ENCODE measurements at places on chromosomes 2 and 18.

DNA sequence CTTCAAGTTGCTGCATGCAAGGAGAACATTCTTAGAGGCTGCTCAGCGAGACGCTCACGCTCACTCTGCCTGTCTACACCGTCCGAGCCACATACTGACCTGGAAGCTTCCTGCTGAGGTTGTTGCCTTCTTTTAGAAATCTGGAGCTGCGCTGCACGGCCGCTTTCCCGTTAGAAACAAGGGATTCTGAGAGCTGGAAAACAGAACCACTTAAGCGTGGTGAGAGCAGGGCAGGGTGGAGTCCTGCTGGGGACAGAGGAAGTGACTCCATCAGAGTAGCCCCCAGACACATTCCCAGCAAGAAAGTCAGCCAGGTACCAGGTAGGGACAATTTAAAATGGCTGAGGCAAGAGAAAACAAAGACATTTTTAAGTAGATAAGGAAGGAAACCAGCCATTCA, 135.2 kb downstream of the LAMA1 start:
- no peak for DNase-seq

GRCh38 chr2:242063850-242064249, 194.3 kb downstream of the RTP5 start:
- DNase-seq = no peak

GRCh38 chr2:12804091-12804856, 87.5 kb downstream of the TRIB2 start:
- DNase-seq = no peak

DNA sequence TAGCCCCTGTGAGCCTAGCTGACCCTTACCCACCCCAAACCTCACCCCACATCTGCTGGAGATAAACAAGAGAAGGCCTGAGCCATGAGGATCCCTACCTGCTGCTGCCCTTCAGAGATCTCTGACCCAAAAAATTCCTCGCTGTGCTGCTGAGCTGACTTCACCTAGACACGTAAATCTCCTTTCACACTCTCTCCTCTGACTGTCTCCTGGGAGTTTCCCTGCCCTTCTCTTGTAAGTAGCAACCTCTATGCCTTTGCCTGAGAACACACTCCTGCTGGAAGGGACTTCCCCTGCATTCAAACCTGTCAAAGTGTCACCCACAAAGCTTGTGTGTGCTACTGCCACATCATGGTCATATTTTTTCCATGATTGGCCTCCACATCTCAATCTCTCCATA, 134.2 kb upstream of the NOL4 start:
- no peak for DNase-seq

DNA sequence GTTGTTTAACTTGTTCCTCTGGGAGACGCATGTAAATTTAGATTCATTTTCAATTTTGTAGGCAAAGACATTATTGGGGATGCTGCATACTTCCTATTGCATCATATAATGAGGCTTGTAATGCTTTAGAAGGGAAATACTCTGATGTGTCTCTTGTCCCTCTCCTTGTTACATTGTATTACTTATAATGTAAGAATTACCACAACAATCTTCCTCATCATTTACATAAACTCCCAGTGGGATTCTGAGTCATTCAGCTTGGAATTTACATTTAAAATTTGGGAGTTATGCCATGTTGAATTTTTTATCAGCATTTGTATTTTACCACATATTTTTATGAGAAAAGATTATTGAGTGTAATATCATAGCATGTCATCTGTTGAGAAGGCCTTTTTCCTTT, 963.4 kb upstream of the NRXN1 start:
- no peak for DNase-seq

- no peak for DNase-seq
Observed at GRCh38 chr2:39419282-39420223, 17.5 kb downstream of the MAP4K3 start.

DNA sequence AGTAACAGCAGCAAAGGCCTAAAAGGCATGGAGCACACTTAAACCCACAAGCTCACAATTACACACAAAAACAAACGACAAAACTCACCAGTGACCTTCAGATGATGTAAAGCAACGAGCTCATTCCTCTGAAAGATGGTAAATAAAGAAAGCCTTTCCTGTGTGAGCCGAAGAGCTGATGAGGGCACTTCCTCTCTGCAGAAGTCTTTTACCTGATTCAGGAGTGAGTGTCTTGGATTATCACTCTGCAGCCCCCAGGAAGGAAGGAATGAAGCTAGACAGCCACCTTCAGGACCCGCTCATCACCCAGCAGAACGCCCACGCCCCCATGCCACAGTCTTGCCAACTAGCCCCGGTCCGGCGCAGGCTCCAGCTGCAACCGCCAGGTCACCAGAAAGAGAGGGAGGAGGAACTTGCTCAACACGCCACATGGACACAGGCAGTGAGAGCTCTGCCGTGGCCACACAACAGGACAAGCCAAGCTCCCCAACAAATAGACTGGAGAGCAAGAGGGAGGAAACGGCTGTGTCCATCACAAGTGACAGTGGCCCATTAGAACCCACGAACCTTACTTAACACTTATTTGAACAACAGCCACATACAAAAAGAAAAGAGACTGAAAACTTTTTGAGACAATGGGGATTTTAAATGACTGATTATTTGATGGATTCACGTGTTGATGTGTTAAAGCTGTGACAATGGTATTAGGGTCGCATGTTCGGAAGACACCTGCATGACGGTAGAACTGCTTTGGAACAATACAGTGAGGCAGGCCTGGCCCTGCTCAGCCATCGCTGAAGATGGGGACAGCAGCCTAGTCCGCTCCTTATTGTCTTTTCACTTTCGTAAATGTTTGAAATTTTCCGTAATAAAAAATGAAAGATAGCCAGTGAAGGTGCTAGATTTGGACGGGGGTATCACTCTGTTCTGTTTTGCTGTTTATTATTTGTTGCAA, 127.3 kb downstream of the HDAC4 start:
- no peak for DNase-seq

GRCh38 chr2:172655838-172656573, 79.6 kb upstream of the RAPGEF4 start:
- no peak for DNase-seq

DNA sequence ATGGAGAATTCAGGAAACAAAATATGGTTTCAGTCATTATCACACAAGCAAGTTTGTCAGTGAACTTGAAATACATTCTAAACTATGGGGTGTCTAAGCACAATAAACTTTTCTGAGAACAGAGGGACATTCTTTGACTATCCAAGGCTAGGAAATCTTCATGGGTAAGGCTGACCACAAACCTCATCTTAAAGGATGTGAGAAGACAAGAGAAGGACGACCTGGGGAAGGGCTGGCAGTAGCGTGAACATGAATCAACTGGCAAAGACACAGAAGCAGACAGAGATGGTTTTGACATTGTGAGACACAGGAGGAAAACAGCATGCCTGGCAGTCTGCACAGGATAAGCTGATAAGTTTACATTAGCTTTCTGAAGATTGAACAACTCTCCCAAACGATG, 752.4 kb upstream of the SLC8A1 start:
- DNase-seq = no peak

GRCh38 chr2:202114795-202115194, 41.7 kb downstream of the KIAA2012 start:
- DNase-seq = no peak

- DNase-seq = no peak
Observed at GRCh38 chr2:134630504-134631159, 88.2 kb downstream of the TMEM163 start.

GRCh38 chr2:200356321-200356720, 49.8 kb downstream of the SPATS2L start:
- DNase-seq = no peak

DNA sequence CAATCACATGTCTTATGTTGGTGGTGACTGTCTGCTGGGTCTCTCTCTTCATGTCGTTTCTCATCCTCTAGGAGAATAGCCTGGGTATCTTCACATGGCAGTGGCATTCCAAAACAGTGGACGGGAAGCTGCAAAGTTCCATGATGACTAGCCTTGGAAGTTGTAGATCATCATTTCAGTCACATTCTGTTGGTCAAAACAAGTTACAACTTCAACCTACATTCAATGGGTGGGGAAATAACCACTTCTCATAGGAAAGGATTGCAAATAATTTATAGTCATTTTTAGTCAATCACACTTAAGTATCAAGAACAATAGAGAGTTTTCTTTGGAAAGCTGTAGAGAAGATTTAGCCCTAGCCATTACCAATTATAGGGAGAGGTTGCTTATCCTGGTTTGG, 395.0 kb upstream of the CDH2 start:
- no peak for DNase-seq

DNA sequence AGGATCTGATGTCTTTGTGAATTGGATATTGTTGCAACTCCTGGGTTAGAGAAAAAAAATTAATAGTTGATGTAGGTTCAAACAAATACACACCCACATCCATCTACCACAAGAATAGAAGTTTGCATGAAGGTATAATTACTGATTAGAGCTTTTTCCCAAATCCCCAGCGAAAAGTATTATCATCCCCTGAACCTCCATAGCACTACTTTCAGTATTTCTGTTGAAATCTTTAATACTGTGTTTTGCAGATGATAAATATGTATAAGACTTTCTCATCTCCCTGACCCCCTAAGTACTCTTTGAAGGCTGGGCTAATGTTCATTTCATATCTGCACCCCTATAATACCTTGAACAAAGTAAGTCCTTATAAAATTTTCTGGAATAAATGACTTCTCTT, 6.4 kb downstream of the FN1 start:
- DNase-seq = no peak

DNA sequence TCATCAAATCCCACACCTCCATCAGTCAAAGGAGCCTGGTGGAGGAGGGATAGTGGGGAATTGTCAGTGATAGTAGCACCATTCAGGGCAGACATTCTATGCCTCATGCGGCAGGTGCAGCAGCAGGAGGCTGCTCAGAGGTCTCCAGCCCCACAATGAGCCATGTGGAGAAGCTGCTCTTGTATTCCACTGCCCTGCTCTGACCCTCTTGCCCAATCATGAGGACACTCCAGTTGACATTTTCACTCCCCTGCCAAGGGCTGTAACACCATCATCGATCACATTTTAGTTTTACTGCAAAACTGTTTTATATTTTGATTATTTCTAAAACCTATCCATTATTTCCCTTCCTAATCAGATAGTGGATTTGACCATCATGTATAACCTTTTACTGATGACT, 487.6 kb upstream of the KLHL29 start:
- no peak for DNase-seq

DNA sequence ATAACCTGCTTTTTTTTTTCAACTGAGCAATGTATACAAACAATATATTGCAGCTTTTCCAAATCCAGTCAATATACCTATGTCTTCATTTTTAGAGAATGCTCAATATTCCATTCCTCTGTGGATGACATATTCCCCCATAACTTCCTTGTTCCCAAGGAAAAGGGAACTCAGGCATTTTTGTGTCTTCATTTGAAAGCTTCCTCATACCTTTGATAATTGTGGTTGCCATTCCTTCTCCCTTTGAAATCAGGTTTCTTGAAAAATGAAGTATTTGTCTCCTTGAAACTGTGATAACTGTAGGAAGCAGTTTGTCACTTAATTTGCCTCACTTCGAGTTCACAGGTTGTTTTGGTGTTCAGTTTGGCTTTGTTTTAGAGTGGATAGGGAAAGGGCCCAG, 13.5 kb downstream of the ELAC1 start:
- DNase-seq = no peak

DNA sequence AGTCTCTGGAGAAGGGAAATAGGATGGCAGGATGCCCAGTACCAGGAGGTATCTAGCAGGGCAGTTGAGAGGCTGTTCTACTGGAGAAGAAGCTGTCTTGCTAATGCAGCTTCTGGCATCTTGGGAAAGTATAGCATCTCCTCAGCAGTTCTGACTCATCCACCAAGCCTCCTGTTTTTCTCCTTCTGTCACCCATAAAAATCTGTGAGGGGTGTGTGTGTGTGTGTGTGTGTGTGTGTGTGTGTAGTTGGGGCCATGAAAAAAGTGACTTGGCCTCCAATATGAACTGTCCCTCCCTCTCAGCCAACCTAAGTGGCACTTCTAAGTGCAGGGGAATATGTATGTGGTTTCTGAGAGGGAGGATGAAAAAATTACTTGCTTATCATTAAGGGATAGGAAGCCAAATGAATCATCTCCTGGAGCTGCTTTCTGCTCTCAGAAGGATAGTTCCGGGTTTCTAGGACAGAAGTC, 83.9 kb downstream of the CBLN2 start:
- no peak for DNase-seq

DNA sequence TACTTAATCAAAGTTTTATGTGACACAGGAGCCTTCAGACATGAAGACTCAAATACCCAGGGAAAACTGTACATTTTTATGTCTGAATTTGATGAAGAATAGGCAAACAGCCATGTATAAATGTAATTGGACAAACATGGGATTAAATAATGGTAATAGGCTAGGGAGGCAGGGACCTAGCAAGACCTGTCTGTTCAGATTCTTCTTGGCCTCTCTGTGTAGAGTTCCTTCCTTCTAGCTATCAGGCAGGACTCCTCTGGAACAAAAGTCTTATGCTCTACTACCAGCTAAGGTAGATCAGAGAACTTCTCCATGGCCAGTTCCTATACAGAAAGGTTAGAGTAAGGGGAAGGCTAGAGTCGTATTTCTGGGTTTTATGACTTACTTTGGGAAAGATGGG, 9.5 kb upstream of the PARD3B start:
- DNase-seq = no peak

- DNase-seq = no peak
Observed at GRCh38 chr2:235462415-235462790, 31.4 kb upstream of the AGAP1 start.

GRCh38 chr2:13560322-13560721, 843.6 kb downstream of the TRIB2 start:
- DNase-seq = no peak

DNA sequence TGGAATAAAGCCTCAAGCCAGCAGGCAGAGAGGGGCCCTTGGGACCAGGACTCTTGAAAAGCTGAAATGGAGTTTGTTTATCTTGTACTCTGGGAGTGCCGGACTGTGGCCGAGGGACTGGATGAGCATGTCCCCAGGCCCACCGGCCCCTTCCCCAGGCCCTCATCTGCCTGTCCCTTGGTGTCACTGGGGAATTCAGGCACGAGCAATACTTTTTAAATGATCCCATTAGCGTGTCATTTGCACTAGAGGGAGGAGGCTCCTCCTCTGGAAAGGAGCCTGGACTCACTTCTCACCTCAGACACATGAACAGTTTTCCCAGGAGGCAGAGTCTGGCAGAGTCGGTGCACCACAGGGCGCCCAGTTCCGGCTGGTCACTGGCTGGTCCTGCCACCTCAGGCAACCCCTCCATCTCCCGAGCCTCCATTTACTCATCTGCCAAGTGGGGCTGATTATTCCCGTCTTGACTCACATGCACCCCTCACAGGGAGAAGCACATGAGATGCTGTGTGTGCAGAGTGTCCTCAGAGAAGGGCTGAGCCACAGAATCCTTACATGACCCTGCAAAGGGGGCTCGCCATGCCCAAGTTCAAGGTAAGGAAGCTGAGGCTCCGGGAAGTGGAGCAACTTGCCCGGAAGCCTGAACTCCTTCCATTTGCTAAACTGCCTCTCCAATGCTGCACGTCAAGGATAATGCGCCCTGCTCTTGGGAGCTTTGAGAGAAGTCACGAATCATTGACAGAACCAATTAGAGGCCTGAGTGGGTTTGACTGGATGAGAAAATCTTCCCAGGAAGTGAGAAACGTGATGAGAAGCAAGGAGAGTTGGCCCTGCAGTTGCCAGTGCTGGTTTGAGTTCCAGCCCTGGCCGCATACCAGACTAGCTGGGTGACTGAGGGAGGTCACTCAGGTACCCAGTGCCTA, 26.7 kb downstream of the CIB4 start:
- DNase-seq = no peak

All from prostate gland (tissue), 2 donors.